SK-MEL-5 (cell line): ENCODE measurements at places on chromosomes 6 and 20. TPM values are rescaled to one million over a fixed set of nuclear protein-coding genes. Genes with fewer than 3 reads are reported as not detected.

DNA sequence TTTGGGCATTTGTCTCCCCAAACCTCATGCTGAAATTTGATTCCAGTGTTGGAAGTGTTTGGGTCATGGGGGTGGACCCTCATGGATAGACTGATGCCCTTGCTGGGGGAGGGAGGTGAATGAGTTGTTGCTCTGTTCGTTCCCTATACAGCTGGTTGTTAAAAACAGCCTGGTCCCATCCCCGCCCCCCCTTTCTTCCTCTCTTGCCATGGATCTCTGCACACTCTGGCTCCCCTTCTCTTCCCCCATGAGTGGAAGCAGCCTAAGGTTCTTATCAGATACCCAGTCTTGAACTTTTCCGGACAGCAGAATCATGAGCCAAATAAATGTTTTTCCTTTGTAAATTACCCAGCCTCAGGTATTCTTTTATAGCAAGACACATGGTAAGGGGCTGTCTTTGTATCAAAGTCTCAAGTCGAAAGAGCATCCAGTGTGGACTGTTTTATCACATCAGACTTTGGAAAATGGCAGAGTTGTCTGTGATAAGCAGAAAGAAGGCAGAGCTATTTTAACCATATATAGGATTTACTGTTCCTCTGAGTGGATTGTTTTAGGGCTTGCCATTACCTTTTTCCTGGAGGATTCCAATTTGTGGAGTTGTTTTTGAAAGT is 31.2 kb downstream of the SLC9A8 start:
- no peak for DNase-seq

- DNase-seq: no peak
Measured at GRCh38 chr20:64265201-64265600, 9.7 kb downstream of the PCMTD2 start.

DNA sequence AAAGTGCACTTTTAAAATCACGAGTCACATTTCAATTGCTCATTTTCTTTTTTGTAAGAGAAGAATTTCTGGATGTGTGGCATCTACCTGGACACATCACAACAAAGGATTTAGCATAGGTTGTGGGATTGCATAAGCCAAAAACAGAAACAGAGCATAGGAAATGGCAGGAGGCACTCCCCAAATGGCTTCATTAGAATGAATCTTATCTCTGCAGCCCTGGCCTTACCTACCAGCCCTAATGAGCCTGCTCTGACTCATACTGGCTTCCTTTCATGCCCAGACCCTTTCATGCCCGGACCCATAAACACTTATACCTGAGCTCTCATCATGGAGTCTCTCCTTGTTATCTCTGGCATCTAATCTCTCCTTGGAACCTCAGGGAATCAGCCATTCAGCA is 23.9 kb upstream of the SPTLC3 start:
- no peak for DNase-seq

Gene HDGFL1
- total RNA-seq: not detected in 2 replicates

GRCh38 chr6:40907198-40907701 is 131.8 kb downstream of the UNC5CL start:
- peak; percentile 10 for DNase-seq

DNA sequence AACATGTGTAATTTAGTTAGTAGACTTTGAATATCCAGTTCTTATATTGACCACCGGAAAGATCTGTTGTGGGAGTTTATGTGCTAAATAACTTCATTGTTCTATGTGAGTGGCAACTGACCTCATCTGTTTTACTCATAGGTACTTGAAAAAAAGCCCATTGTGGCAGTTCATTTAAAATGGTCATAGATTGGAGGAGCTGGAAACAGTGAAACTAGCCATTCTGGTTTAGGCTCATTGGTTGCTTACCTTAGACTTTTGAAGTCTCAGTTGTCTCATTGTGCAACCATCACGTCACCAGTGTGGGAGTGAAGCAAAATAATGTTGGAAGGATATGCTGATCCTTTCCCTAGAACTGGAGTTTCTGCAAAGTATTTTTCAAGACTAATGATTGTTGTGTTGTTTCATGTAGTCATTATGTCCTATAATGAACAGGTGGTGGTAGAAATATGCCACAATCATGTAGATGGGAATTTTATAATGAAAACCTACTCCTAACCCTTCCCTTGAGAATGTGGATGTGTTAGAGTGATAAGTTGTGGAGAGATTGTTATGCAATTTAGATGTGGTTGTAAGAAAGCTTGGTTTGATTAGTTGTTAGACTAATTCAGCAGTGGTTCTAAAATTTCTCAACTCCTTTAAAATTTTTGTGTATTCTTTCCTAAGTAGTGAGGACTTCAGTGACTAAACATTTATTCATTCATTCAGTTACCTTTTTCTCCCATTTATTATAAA is 18.3 kb downstream of the DSP start:
- DNase-seq: peak; percentile 78

DNA sequence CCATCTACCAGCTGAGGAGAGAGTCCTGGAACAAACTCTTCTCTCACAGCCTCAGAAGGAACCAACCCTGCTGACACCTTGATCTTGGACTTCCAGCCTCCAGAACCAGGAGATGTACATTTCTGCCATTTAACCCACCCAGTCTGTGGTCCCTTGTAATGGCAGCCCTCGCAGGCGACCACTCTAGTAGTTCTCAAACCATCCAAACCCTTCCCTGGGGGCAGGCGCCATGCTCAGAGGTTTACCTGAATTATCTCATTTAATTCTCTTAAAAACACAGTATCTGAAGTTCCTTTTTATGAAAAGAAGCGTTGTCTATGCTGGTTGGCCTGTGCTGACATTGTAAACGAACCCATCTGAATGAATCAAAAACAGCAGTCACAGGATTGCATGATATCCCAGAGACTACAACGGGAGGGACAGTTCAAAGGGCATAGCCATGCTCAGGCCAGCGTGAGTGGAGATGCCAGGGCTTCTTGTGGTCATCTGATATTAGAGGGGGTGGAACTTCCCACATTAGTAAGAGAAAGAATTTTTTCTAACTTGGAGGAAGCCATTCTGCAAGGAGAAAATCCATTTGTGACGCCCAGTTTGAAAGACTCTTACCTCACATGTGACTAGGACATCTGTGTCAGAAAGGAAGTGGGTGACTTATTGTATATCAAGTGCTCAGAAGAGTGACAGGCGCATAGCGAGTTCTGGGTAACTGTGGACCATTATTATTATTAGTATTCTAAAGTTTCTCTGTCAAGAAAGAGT is 17.2 kb upstream of the TAGAP start:
- no peak for DNase-seq

Gene NR2E1
- 0.18 and 0.24 TPM in 2 replicates for total RNA-seq

Gene KIF6
- 20.5 and 23.6 TPM in 2 replicates for total RNA-seq

GRCh38 chr6:146709036-146709622 is 110.4 kb downstream of the ADGB start:
- no peak for DNase-seq

- DNase-seq: no peak
Measured at GRCh38 chr6:20341564-20341963, 60.1 kb upstream of the E2F3 start.

Gene NKAPL
- total RNA-seq: not detected in 2 replicates

Gene COX4I2
- total RNA-seq: not detected in 2 replicates

DNA sequence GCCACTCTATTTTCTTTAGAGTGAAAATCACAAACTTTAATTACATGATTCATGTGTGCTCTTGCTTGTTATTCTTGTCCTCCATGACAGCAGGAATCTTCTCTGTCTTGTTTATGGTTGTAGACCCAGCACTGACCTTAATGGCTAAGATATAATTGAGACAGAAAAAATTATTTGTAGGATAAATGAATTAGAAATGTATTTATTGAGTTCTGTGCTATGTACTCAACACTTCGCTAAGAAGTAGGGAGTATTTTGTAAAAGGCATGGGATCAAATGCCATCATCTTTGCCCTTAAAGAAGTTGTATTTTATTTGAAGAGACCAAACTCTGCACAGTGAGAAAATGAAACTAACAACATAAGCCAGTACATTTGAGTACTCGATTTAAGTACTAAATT is 71.2 kb downstream of the CBLN4 start:
- no peak for DNase-seq

Gene SYS1
- 23.6 and 31.0 TPM in 2 replicates for total RNA-seq

Gene OTOR
- total RNA-seq: not detected in 2 replicates

- no peak for DNase-seq
Measured at GRCh38 chr20:36686944-36687343, 40.9 kb upstream of the SLA2 start.

Gene BMP2
- total RNA-seq: 0.05 and 0.26 TPM in 2 replicates

Gene PAX1
- not detected in 2 replicates for total RNA-seq

Gene ZNF343
- 10.6 and 11.8 TPM in 2 replicates for total RNA-seq

Gene LHFPL5
- total RNA-seq: not detected in 2 replicates

Gene STX11
- 6.6 and 6.7 TPM in 2 replicates for total RNA-seq

Gene OR2H2
- not detected in 2 replicates for total RNA-seq

Gene HUS1B
- 0.16 and 0.56 TPM in 2 replicates for total RNA-seq

DNA sequence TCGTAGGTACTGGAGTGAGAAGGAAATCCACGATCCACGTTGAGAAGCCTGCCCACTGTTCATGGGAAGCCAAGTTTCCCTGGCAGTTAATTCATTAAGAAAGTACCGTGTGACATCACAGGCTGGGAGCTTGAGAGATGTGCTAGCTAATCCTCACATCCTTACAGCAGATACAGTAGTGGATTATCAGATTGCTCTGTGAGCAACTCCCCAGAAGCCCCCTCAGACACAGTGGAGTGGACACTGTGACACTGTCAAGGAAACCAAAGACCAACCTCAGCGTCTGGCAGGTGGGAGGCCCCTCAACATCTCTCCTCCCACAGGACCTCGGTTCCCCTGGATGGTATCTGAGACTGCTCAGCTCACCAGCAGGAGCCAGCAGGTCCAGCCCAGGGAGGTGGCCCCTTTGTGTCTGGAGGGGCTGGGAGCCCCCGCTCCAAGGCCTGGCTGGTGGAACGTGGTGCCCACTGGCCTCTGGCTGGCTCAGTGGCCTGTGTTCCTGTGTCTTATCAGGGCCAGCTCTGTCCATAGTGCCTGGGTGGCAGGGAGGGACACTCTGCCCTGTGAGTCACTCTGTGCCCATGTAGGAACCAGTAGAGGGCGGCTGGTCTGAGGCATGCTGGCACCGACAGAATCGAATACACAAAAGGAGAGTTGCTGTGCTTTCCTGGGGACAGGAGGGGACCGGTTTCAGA is 7.2 kb downstream of the PYGB start:
- DNase-seq: no peak

DNA sequence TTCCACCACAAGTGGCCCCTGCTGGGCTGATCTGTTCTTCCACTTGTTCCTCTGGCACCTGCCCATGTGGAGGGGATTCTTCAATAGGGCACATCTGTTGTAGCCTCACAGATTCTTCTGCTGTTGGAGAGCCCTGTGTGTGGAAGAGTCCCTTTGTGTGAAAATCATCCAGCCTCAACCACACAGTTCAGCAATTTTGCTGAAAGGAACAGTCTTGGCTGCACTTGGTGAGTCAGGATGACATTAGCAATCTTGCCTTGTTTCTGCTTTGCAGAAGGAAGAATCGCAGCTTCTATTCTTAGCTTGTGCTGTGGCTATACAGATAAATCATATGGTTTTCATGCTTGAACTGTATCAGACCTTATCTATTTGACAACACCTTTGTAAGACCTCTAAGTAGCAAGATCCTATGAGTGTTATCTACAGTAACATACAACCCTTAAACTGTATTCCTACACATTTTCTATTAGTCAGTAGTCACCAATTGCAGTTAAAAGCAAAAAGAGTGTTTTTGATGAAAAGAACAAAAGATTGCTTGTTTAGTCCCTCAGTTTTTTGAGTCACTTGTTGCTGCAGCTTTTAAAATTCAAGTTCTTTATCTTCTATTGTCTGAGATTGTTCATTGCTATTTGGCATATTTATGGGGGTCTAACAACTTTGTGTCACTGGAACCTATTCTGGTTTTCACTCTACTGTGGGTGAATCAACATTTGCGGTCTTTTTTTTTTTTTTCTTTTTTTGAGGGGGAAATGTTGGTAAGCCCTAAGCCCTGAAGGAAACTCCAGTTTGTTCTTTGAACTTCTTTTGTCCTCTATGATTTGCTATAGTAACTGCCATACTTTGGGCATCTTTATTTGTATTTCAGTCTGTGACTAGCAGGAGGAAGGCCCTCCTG is 231.6 kb downstream of the TFAP2B start:
- DNase-seq: no peak

- no peak for DNase-seq
Measured at GRCh38 chr6:134115715-134116074, 63.3 kb upstream of the SLC2A12 start.

Gene SAPCD1
- total RNA-seq: 1.1 and 1.7 TPM in 2 replicates

GRCh38 chr6:169725125-169726048 is 1.1 kb upstream of the PHF10 start:
- DNase-seq: no peak

- DNase-seq: no peak
Measured at GRCh38 chr20:15776770-15777466, 796.3 kb downstream of the KIF16B start.

GRCh38 chr20:61561111-61561830 is 309.2 kb downstream of the CDH4 start:
- DNase-seq: no peak

GRCh38 chr20:21082584-21082983 is 23.6 kb downstream of the LINC00237 start:
- peak; percentile 13 for DNase-seq

Gene ADTRP
- not detected in 2 replicates for total RNA-seq

Gene TCF15
- not detected in 2 replicates for total RNA-seq

DNA sequence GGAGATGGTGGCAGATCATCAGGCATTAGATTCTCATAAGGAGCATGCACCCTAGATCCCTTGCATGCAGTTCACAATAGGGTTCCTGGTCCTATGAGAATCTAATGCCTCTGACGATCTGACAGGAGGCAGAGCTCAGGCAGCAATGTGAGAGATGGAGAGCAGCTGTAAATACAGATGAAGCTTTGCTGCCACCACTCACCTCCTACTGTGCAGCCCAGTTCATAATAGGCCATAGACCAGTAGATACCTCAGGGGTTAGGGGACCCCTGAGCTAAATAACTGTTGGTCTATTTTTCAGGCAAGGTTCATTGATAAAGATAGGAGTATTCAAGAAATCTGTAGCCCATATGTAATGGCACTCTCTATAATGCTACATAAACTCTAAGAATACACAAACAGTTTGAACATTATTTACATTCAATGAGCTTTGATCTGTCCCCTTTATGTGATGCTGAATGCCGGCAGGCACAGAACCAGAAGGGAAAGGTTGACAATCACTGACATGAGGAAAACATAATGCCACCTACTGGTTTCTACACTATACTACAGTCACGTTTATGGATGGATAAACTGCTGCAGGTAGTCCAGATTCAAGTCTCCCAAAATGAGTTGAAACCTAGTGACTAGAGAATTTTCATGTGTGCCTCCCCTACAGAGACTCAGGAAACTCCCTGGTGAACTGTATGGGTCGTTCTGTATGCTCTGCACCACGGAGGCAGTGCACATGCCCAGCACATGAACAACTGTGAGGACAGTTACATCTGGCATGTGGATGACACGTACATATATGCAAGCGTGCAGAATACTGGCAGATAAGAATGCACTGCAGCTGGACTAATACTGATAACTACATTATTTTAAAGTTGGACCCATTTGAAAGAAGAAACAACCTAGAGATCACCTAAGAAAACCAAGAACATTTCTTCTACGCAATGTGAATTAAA is 72.0 kb downstream of the DST start:
- DNase-seq: peak; percentile 50

- no peak for DNase-seq
Measured at GRCh38 chr6:90271831-90272230, 24.8 kb downstream of the BACH2 start.

Gene IL17A
- total RNA-seq: not detected in 2 replicates

Gene ZNF334
- not detected in 2 replicates for total RNA-seq
